Activated CD4-positive, alpha-beta memory T cell treated with anti-CD3 and anti-CD28 coated beads for 36 hours (primary cell): ENCODE measurements at places on chromosomes 11 and 22. TPM values are rescaled to one million over a fixed set of nuclear protein-coding genes. Genes with fewer than 3 reads are reported as not detected.

ART1 gene
- not detected for total RNA-seq

OR51B5 gene
- total RNA-seq, result not detected

GGTLC2 gene
- not detected for total RNA-seq

CSRP3 gene
- total RNA-seq, result not detected

OR4D5 gene
- not detected for total RNA-seq

MMP10 gene
- total RNA-seq, result not detected

GLYATL1 gene
- total RNA-seq, result not detected

CDON gene
- total RNA-seq, result 2.7 TPM

DAGLA gene
- total RNA-seq, result 0.12 TPM

GUCY1A2 gene
- not detected for total RNA-seq

CHID1 gene
- total RNA-seq, result 61.5 TPM

PTS gene
- 28.1 TPM for total RNA-seq

OR2AG1 gene
- not detected for total RNA-seq

CNGA4 gene
- not detected for total RNA-seq

MRE11 gene
- total RNA-seq, result 47.6 TPM

PRR5L gene
- 43.6 TPM for total RNA-seq

MPZL2 gene
- total RNA-seq, result 17.8 TPM

MUC6 gene
- not detected for total RNA-seq

MS4A6E gene
- not detected for total RNA-seq

PLA2G6 gene
- 69.5 TPM for total RNA-seq

TRPC6 gene
- not detected for total RNA-seq

SCO2 gene
- 1.9 TPM for total RNA-seq

ELFN2 gene
- 0.39 TPM for total RNA-seq

HPX gene
- total RNA-seq, result 0.56 TPM

KDELR3 gene
- 0.94 TPM for total RNA-seq

APOA1 gene
- 0.24 TPM for total RNA-seq

SCGB2A2 gene
- total RNA-seq, result not detected

NOX4 gene
- not detected for total RNA-seq

CECR2 gene
- total RNA-seq, result not detected
